ENCODE measurements at places on chromosomes 13 and 19. TPM values are rescaled to one million over a fixed set of nuclear protein-coding genes. Genes with fewer than 3 reads are reported as not detected.

GRCh38 chr19:31570718-31571117 lies 221.5 kb upstream of the TSHZ3 start:
- DNase-seq: no peak

- no peak for DNase-seq
These were observed 184.3 kb upstream of the TSC22D1 start for GRCh38 chr13:44760434-44760833.

DNA sequence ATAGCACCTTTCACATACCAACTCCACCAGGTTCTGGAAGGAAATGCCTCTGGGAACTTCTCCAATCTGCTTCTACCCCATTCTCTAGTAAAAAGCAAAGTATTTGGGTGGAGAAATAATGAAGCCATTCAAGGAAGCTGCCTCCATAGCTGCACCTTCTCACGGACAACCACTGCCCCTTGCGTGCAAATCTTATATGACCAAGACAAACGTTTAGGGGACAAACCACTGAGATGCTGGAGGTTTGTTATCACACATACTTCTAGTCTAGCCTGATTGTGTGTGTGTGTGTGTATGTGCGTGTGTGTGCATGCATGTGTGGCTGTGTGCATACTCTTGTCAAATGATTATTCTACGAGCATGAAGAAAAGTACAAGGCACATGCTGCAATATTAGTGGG lies 6.5 kb upstream of the METTL21C start:
- DNase-seq: no peak

- no peak for DNase-seq
These were observed 1.7 kb downstream of the B3GLCT start for GRCh38 chr13:31201341-31202031.

GRCh38 chr13:83162493-83162892 lies 719.8 kb downstream of the SLITRK1 start:
- DNase-seq: no peak

GRCh38 chr13:67238277-67238859 lies 8.2 kb upstream of the PCDH9 start:
- no peak for DNase-seq

Gene PCDH17
- total RNA-seq: 1.7 TPM

Gene PRTN3
- 0.32 TPM for total RNA-seq

Gene SMIM44
- total RNA-seq: not detected
